ENCODE measurements at places on chromosomes 5 and 9. TPM values are rescaled to one million over a fixed set of nuclear protein-coding genes. Genes with fewer than 3 reads are reported as not detected.

The DELE1 gene
- total RNA-seq: 75.1 TPM

The CAMK2A gene
- total RNA-seq: 1.2 TPM

The WDR36 gene
- 23.1 TPM for total RNA-seq

The GCNT4 gene
- 1.7 TPM for total RNA-seq

The TAF1L gene
- not detected for total RNA-seq

The OR13C5 gene
- total RNA-seq: not detected

GRCh38 chr5:120564013-120564412, 99.9 kb downstream of the PRR16 start:
- no peak overlapping the region for H3K4me3 ChIP-seq
- DNase-seq: no peak
- no peak overlapping the region for H3K27ac ChIP-seq
- no peaks in the 10 kb centered on the region for H3K4me1 ChIP-seq

DNA sequence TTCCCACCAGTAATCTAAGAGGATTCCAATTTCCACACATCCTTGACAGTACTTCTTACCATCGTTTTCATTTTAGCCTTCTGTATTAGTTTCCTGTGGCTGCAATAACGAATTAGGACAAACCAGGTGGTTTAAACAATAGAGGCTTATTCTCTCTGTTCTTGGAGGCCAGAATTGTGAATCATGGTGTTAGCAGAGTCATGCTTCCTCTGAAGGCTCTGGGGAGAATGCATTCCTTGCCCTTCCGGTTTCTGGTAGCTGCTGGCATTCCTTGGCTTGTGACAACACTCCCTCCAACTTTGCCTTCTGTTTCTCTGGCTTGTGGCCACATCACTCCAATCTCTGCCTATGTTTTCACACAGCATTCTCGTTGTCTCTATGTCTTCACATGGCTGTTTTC, 23.5 kb downstream of the RIGI start:
- no peaks in the 10 kb centered on the region for H3K27me3 ChIP-seq
- H3K36me3 ChIP-seq: no peaks in the 10 kb centered on the region
- no peak for DNase-seq

- no peak overlapping the region for H3K27ac ChIP-seq
- no peak for DNase-seq
- no peaks in the 10 kb centered on the region for H3K4me1 ChIP-seq
- H3K27me3 ChIP-seq: no peaks in the 10 kb centered on the region
- no peak overlapping the region for H3K4me3 ChIP-seq
These were observed 526.1 kb downstream of the TLR4 start for GRCh38 chr9:118230329-118230728.

DNA sequence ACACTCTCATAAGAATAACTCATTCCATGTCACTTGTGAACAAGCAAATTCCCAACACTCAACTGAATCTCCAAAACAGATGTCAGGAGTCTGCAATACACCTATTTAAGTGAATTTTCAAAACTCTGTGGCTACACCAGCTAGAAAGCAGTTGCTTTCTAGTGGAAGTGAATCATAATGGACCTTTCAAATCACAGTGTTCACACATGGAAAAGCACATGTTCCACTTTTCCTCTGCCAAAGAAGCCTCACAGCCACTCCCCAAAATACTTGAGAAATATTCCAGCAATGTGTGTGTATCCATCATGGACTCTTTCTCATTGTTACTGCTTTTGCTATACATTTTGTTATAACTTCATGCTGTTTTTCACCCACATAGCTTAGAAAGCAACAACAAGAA, 17.4 kb downstream of the MARCHF3 start:
- H3K36me3 ChIP-seq: no peaks in the 10 kb centered on the region
- no peak overlapping the region for H3K4me3 ChIP-seq
- peaks cover 11% of the 10 kb centered on the region for H3K4me1 ChIP-seq
- peak overlapping the region; percentile 24 for H3K27ac ChIP-seq
- H3K27me3 ChIP-seq: no peaks in the 10 kb centered on the region

DNA sequence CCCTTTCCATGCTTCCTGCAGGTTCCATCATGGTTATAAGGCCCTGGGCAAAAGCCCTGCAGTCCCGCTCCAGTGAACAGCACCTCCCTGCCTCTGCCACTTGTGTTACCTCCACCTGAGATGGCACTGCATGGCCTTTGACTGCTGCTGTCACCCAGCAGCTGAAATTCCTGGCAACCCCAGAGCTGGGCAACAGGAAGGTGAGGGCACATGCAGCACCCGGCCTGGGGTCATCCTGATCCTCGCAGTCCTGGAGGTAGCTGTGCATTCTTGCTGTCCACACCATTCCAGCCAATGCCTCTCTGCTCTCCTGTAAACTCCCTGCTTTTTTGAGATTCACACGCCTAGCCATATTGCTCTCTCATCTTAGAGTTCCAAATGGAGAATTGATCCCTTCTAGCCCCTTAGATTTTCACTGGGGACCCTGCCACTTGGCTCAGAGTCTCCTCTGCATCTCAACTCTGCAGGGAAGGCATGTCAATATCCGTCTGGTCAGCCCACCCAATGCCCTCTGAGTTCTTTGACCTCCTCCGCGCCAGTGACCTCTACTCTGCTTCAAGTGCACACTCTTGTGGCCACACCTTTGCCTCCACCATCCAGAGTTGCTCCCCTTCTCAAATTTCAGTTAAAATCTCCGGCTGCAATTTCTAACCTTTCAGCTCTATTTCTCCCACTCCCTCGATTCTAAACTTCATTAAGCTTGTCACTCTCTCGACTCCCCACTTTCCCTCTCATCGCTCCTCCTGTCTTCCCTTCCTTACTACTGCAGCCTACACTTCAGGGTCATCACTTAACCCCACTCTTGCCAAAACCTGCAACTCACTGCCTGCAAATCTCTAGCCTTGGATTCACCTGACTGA, 93.4 kb downstream of the ANKH start:
- H3K4me3 ChIP-seq: no peak overlapping the region
- H3K27ac ChIP-seq: no peak overlapping the region
- H3K4me1 ChIP-seq: no peaks in the 10 kb centered on the region
- no peaks in the 10 kb centered on the region for H3K27me3 ChIP-seq

GRCh38 chr5:677131-678101, 15.7 kb downstream of the TPPP start:
- DNase-seq: no peak
- peaks cover 13% of the 10 kb centered on the region for H3K4me1 ChIP-seq
- H3K27me3 ChIP-seq: no peaks in the 10 kb centered on the region
- H3K4me3 ChIP-seq: no peak overlapping the region
- no peak overlapping the region for H3K27ac ChIP-seq

GRCh38 chr5:59529239-59529638, 364.3 kb downstream of the PDE4D start:
- H3K36me3 ChIP-seq: no peaks in the 10 kb centered on the region
- DNase-seq: no peak
- no peaks in the 10 kb centered on the region for H3K27me3 ChIP-seq
- no peaks in the 10 kb centered on the region for H3K4me1 ChIP-seq
- H3K4me3 ChIP-seq: no peak overlapping the region

GRCh38 chr9:137032858-137033257, 970 bp upstream of the FUT7 start:
- H3K36me3 ChIP-seq: peaks cover 8% of the 10 kb centered on the region
- no peak overlapping the region for H3K27ac ChIP-seq
- H3K27me3 ChIP-seq: no peaks in the 10 kb centered on the region
- peak; percentile 81 for DNase-seq
- peaks cover 19% of the 10 kb centered on the region for H3K4me1 ChIP-seq

DNA sequence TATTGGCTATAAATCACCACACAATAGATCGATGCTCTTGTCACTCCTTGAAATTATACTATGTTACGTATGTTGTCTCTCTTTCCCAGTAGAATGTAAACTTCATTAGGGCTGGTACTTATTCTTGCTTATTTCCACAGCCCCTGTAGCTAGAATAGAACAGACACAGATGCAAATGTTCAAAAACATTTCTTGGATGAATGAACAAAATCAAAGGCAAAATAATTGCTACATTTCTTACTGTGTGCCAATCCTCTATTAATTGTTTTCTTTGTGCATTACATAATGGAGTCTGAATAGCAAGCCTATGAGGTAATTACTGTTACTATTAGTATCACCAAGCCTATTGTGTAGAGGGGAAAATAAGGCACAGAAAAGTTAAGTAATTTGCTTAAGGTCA, 725 bp upstream of the OR13C2 start:
- H3K4me3 ChIP-seq: no peak overlapping the region
- no peak overlapping the region for H3K27ac ChIP-seq

DNA sequence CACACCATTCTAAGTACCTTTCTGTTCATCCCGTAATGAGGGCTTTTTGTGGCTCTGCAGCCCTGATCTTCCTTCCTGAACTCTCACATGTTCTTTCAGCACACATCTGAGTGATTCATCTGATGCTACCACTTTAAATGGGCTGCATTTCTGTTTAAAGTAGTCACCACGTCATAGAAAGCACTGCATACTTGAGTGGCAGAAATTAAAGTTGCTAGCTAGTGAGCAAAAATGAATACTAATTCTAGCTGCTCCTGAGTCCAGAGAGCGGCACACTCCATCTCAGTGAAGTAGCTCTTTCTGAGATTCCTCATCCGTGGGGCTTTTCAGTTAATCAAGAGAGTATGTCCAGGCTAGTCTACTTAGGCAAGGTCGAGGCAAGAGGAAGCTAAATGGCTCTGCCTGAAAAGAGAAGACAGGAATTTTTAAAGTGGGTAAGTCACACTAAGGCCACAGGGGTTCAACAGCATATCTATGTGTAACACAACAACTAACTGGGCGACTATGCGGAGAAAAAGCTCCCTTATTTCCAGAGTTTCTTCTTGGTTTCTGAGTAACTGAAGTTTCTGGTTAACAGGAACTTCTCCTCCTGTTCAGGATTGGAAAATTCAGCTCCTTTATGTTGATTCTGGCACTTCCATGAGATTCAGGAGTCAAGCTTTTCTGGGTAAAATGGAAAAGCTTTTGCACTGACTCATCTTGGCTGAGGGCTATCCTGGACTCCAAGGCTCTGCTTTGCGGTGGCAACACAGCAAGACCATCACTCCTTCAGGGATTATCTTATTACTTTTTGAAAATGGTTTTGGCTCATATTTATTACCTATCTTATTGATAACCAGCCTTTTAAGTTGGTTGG, 109.5 kb downstream of the TAF11L14 start:
- H3K36me3 ChIP-seq: no peaks in the 10 kb centered on the region
- H3K27ac ChIP-seq: no peak overlapping the region
- H3K27me3 ChIP-seq: no peaks in the 10 kb centered on the region
- no peak overlapping the region for H3K4me3 ChIP-seq
- H3K4me1 ChIP-seq: no peaks in the 10 kb centered on the region

Data from left lung (tissue), 14 donors.